ENCODE measurements at places on chromosomes 7 and 10.

- no peak for DNase-seq
These were observed 41.5 kb downstream of the PTN start for GRCh38 chr7:137302081-137302480.

- DNase-seq, result peak; percentile 61
These were observed 431.2 kb upstream of the AUTS2 start for GRCh38 chr7:69166979-69167516.

DNA sequence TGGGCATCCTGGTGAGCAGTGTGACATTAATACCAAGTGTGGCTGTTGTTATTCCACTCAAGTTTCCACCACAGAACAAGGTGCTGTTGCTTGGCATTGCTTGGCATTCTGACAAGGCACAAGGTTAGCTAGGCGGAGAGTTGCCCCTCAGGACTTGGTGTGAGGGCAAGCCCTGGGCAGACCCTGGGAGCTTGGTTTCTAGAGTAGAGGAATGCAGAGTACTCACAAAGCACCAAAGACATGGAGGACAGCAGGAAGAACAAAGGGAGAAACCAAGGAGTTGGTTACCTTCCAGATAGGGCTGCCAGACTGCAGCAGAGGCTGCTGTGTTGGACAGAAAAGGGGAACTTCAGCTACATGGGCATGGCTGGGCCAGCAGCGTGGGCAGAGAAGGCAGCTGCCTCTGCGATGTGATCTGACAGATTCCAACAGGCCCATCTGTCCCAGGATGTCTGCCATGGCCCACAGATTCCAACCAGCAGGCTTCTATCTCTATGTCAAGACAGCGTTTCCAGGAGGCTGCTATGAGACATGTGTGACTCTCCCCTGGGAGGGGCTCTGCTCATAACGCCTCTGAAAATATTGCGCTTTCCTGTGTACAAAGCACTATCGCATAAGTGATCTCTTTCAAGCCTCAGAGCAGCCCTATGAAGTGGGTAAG, 1.8 kb downstream of the GOLGA7B start:
- DNase-seq, result no peak

- DNase-seq, result no peak
These were observed 230.8 kb upstream of the LRRTM3 start for GRCh38 chr10:66695046-66695445.

DNA sequence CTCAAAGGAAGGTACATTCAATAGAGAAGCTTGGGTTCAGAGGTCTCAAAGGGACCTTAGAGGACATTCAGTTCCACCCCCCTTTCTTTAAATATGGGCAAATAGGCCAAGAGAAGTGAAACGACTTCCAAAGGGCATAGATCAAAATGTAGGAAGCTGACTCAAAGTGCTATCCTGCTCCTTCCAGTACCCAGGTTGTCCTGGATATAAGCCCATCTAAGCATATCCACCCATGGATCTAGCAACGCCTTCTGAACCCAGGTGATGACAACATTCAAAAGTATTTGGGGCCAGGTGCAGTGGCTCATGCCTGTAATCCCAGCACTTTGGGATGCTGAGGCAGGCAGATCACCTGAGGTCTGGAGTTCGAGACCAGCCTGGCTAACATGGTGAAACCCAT, 5.3 kb downstream of the ATXN7L1 start:
- no peak for DNase-seq

DNA sequence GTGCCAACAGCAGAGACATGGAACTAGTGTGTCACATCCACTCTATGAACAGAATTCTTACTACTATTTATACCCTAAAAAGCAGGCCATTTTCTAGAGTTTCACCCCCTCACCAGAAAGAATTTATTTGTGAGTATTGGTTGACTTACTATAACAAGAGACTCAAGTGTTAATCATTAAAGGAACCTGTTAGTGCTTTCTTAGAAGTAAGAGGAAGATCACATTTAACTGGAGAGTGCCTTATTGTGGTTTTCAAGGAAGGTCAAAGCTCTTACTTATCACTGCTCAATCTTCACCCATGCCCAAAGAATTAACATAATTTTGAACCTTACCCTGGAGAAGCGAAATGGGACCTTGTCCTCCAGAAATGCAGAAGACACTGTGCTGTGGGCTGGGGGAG, 169.3 kb upstream of the PRSS1 start:
- no peak for DNase-seq

GRCh38 chr10:44384601-44385025, 284 bp downstream of the CXCL12 start:
- no peak for DNase-seq

- no peak for DNase-seq
These were observed 816.1 kb upstream of the C7orf33 start for GRCh38 chr7:147774461-147774860.

- no peak for DNase-seq
These were observed 85.3 kb downstream of the LARP4B start for GRCh38 chr10:846126-846685.

GRCh38 chr7:154750353-154750801, 252.5 kb downstream of the PAXIP1 start:
- no peak for DNase-seq

DNA sequence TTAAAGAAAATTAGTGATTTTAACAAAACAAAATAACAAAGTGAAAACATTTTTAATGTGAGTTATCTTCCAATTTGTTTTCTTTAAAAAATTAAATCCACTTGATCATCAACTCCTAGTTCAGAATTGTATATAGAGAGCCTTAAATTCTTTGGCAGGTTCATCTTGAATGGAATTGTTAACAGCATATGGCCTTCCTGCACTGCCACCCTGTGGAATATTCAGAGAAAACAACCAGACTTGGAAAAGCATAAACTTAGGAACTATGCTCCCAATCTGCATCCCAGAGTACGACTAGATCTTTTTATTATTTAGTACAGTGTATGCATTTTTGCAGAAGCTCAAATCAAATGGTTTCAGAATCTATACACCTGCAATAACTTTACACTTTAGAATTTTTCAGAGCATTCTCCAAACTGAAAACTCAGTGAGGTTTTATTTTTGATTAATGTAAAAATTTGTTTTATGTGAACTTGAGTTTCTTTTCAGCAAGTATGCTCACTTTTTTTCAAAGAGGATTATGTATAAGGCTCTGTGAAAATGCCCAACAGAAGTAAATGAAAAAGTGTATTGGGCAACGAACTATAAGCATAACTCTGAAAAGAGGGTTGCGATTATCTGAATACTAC, 44.9 kb upstream of the ANK3 start:
- DNase-seq, result no peak

DNA sequence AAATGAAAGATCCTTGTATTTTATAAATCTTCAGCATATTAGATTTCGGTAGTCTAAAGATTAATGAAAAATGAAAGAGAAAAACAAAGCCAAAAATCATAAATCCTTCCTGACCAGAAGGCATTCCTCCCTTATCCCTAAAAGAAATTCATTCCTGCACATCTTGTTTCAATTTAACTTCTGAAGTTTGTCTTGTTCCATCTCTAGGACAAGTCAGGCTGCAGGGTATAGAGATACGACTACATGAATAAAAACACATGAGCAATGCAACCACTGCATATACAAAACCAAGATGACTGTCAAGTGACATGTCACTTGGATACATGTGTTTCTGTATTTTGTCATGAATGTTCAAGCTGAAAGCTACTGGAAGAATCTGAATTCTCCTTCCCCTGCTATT, 214.9 kb downstream of the JAZF1 start:
- no peak for DNase-seq

Data from DMS79 (cell line).